ENCODE measurements at places on chromosomes 7 and 10. TPM values are rescaled to one million over a fixed set of nuclear protein-coding genes. Genes with fewer than 3 reads are reported as not detected.

DNA sequence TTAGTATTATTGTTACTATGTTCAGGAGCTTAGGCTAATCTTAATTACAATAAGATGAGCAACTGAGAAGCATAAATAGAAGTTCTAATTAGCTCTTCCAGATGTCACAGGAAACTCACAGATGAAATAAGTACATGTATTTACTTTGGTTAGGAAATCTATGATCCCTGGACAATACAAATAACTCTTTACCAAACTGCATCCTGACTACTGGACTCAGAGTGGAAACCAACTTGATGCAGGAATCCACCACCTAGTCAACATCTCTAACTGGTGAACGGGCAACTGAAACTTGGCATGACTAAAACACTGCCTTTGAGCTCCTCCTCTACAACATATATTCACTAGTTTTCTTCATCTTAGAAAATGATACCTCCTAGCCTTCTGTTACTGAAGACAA is 193.2 kb downstream of the AGMO start:
- no peaks in the 10 kb centered on the region for H3K36me3 ChIP-seq
- no peak overlapping the region for H3K4me3 ChIP-seq
- DNase-seq: no peak
- no peak overlapping the region for H3K27ac ChIP-seq
- no peaks in the 10 kb centered on the region for H3K27me3 ChIP-seq

DNA sequence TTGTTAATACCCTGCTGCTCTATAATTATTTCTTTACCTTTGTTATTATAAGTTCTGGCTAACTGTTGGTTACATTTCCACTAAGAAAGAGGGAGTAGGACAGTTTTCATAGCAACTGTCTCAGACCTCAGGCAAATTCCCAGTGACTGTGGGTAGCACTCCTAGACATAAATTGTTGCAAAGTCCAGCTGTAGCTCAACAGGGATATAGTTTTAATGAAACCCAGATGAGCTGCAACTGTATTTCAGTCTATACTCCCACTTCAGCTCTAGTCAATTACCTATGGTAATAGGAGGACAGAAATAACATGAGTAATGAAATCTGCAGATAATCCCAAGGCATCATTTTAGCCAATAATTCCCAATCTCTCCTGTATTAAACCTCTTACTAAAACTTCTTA is 103.0 kb upstream of the SEMA3A start:
- no peak overlapping the region for H3K27ac ChIP-seq
- H3K4me3 ChIP-seq: no peak overlapping the region
- no peaks in the 10 kb centered on the region for H3K36me3 ChIP-seq
- DNase-seq: no peak

- H3K4me1 ChIP-seq: peaks cover 64% of the 10 kb centered on the region
- H3K27me3 ChIP-seq: no peaks in the 10 kb centered on the region
- DNase-seq: no peak
- no peak overlapping the region for H3K4me3 ChIP-seq
- no peaks in the 10 kb centered on the region for H3K36me3 ChIP-seq
Measured at GRCh38 chr10:62043421-62044021, 142.0 kb downstream of the ARID5B start.

- H3K4me3 ChIP-seq: no peak overlapping the region
- no peaks in the 10 kb centered on the region for H3K36me3 ChIP-seq
- no peak for DNase-seq
- H3K4me1 ChIP-seq: no peaks in the 10 kb centered on the region
- no peaks in the 10 kb centered on the region for H3K27me3 ChIP-seq
Measured at GRCh38 chr10:99630433-99630832, 10.2 kb upstream of the SLC25A28 start.

Gene ELFN1
- total RNA-seq: not detected

DNA sequence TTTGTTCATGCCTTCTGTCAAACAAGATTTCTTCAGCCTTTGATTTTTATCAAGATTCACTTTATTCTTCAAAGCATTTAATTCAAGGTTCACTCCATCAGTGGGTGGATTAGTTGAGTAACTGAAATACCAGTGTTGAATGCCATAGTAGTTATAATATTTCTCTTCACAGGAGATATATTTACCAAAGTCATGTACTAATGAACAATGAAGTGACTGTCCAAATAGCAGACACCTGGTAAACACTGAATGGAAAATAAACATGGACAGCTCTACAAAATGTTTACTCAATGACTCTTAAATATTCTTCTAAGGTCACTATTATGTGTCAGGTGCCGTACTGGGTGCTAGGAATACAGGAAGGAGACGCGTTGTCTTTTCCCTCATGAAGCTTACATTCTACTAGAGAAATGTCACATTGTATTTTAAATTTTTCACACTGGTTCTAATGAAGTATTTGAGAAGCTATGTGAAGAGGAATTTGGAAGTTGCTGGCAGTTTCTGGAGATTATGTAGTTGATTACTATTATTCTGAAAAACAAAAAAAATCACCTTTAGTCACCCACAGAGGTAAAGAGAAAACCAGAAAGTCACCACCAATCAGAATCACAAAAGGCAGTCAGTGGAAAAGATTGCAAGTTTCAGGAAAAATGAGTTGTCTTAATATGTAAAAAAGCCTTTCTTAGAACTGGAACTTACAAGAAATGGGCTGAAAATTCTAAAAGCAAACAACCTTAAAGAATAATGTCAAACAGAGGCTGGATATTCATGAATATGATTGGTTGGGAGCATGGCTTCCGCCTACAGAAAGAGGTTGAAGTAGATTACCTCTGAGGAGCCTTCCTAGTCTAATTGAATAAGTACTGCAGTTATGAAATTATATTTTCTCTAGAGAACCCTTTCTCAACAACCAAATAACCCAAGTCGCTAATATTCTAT is 84.5 kb downstream of the RTKN2 start:
- no peaks in the 10 kb centered on the region for H3K27me3 ChIP-seq
- no peaks in the 10 kb centered on the region for H3K36me3 ChIP-seq
- H3K4me1 ChIP-seq: peaks cover 36% of the 10 kb centered on the region
- H3K4me3 ChIP-seq: no peak overlapping the region
- DNase-seq: no peak
- peak overlapping the region; percentile 74 for H3K27ac ChIP-seq

GRCh38 chr7:7564323-7564780 is 2.3 kb upstream of the MIOS start:
- no peak overlapping the region for H3K27ac ChIP-seq
- H3K27me3 ChIP-seq: no peaks in the 10 kb centered on the region
- no peak for DNase-seq

DNA sequence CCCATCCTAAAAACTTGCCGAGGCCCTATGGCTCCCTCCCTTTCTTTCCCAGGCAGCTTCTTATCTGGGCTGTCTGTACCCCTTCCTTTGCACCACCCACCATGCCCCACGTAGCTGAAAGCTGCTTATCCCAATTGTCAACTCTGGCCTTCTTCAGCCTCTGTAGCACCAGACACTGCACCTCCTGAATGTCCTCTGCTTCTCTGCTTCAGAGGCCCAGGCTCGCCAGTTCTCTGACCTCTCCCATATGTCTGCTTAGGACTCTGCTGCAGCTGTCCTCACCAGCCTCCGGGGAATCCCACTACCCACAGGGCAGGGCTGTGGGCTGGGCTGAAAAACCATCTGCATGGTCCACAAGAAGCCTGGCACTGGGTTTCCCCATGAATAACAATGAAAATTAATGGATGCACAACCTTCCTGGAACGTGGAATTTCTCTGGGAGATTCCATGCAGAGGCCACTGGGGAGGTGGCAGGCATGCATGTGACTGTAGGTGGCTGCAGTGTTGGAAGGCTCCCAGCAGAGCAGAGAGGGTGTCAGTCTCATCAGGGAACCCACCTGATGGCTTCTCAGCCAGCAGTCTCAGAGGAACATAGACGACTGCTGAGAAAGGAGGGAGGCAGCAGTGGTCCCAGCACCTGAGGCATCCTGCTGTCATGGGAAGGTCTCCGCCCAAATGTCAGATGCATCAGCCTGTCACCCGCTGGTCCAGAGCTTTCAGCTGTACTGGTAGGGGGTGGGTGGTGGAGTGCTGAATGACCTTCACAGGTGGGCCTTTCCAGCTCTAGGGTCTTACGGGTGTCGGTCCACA is 16.8 kb upstream of the SH2D4B start:
- H3K27ac ChIP-seq: peak overlapping the region; percentile 22
- H3K4me3 ChIP-seq: no peak overlapping the region
- DNase-seq: no peak
- H3K27me3 ChIP-seq: no peaks in the 10 kb centered on the region
- H3K36me3 ChIP-seq: peaks cover 5% of the 10 kb centered on the region

DNA sequence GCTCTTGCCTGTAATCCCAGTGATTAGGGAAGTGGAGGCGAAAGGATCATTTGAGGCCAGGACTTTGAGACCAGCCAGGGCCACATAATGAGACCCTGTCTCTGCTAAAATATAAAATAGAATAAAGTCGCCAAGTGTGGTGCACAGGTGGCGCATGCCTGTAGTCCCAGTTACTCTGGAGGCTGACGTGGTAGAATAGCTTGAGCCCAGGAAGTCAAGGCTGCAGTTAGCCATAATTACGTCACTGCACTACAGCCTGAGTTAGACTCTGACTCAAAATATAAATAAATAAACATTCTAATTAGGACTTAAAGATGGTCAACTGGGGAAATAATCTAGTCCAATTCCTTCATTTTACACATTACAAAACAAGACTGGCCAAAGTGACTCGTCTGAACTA is 768 bp downstream of the CHCHD2 start:
- H3K4me1 ChIP-seq: peaks cover 18% of the 10 kb centered on the region
- H3K27ac ChIP-seq: peak overlapping the region; percentile 95
- H3K4me3 ChIP-seq: peak overlapping the region; percentile 72
- no peak for DNase-seq

GRCh38 chr10:111316722-111317212 is 239.9 kb downstream of the ADRA2A start:
- no peaks in the 10 kb centered on the region for H3K4me1 ChIP-seq
- no peaks in the 10 kb centered on the region for H3K36me3 ChIP-seq
- no peak overlapping the region for H3K4me3 ChIP-seq
- no peak overlapping the region for H3K27ac ChIP-seq
- no peaks in the 10 kb centered on the region for H3K27me3 ChIP-seq

GRCh38 chr7:41874201-41874785 is 171.4 kb upstream of the INHBA start:
- H3K36me3 ChIP-seq: no peaks in the 10 kb centered on the region
- H3K4me1 ChIP-seq: no peaks in the 10 kb centered on the region
- no peak for DNase-seq
- H3K4me3 ChIP-seq: no peak overlapping the region
- H3K27me3 ChIP-seq: no peaks in the 10 kb centered on the region

Gene CHN2
- 1.8 TPM for total RNA-seq

GRCh38 chr10:58412502-58412961 is 27.3 kb downstream of the TFAM start:
- H3K4me1 ChIP-seq: no peaks in the 10 kb centered on the region
- DNase-seq: no peak
- H3K27ac ChIP-seq: no peak overlapping the region
- H3K4me3 ChIP-seq: no peak overlapping the region
- no peaks in the 10 kb centered on the region for H3K36me3 ChIP-seq

Data from naive thymus-derived CD4-positive, alpha-beta T cell (primary cell).